Fibroblast of skin of back (primary cell): ENCODE measurements at places on chromosomes 16 and 17.

DNA sequence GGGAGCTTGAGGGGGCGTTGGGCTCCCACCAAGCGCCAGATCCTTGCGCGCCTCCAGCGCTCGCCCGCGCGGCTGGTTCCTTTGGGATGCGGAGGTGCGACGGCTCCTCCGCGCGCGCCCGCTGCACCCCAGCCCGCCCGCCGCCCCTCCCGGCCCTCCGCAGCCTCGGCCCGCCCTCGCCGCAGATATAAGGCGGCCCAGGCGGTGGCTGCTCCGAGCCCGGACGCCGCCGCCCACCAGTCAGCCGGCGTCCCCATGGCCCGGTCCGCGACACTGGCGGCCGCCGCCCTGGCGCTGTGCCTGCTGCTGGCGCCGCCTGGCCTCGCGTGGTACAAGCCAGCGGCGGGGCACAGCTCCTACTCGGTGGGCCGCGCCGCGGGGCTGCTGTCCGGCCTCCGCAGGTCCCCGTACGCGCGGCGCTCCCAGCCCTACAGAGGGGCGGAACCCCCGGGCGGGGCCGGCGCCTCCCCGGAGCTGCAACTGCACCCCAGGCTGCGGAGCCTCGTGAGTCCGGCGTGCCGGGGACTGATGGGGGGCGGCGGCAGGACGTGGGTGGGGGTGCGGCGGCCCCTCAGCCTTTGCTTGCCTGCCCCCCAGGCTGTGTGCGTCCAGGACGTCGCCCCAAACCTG lies at the start of gene NPB:
Gene NPB, plus strand, starts transcription at position 216 of the 630 bp plus-strand sequence. Its CDS starts 40 bp downstream, at position 256.
- no peak for DNase-seq

- no peak for DNase-seq
Measured at GRCh38 chr17:37276475-37276874, 99.3 kb upstream of the C17orf78 start.

- DNase-seq = peak; percentile 12
Measured at GRCh38 chr17:27762527-27763305, 37.6 kb downstream of the NOS2 start.

- DNase-seq = no peak
Measured at GRCh38 chr16:72841506-72841905, 206.4 kb downstream of the ZFHX3 start.

GRCh38 chr16:58021661-58022551 lies 3.6 kb upstream of the MMP15 start:
- peak; percentile 61 for DNase-seq

GRCh38 chr16:10001258-10001775 lies 180.9 kb downstream of the GRIN2A start:
- no peak for DNase-seq

GRCh38 chr16:81588326-81589081 lies 143.9 kb downstream of the CMIP start:
- DNase-seq = no peak

DNA sequence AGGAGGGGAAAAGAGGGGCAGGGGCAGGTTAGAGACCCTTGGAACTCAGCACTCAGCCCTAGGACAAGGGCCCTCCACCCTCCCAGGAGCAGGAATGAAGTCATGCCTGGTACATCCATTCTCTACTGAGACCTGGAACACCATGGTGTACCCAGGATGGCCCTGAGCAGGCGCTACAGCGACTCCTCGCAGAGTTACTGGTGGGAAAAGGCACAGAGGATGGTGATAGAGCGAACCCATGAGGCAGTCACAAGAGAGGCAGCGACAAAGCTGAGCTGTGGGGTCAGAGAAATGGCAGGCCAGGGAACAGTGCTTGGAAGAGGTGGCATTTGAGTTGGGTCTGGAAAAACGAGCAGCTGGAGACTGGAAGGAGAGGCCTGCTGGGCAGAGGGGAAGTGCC lies 37.5 kb downstream of the SRCIN1 start:
- DNase-seq = no peak

- no peak for DNase-seq
Measured at GRCh38 chr17:39011907-39012468, 44.8 kb upstream of the FBXO47 start.

DNA sequence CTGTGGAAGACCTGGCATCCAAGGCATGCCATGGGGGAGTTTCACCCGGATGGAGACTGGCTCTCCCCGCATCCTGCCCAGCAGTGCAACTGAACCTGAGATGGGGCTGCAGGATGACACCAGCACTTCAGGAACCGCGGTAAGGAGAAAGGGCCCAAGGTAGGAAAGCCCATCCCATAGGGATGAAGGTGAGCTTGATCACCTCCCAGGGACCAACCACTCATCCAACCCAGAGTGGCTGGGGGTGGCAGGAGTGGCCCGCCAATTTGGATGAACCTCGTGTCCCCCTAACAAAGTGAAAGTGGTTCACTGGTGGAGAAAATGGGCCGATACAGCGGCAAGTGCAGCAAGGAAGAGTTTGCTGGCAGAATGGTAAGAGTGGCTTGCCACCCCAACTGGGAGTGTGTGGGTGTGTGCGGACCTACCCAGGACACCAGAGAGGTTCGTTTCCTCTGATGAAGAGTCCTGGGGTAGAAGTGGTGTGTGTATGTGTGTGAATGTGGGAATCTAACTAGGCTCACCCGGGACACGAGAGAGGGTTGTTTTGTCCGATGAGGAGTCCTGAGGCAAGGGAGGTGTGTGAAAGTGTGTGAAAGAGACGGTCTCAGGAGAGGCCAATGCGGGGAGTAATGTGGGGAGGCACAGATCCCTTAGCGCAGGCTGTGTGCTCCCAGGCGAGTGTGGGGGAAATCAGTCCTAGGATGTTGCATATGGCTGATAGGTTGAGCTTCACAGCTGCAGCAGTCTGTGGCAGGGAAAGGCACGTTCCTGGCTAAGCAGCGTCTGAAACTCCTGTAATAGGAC lies 22.6 kb downstream of the ACSM1 start:
- no peak for DNase-seq

DNA sequence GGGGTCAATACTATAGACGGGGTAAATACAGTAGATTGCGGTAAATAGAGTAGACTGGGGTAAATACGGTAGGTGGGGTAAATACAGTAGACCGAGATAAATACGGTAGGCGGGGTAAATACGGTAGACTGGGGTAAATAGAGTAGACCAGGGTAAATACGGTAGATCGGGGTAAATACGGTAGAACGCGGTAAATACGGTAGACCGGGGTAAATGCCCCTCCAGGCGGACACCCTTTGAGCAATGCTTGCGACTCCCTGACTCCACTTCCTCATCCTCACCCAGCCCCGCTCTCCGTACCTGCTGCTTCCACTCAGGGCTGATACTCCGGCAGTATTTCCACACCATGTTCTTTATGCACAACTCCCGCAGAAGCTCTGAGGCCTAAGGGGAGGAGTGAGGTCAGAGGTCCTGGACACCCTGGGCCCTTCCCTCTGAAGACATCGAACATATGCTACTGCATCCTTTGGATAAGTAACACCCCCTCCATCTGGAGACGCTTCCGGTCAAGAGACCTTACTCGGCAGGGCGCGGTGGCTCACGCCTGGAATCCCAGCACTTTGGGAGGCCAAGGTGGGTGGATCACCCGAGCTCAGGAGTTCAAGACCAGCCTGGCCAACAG lies 13.3 kb upstream of the CRK start:
- peak; percentile 40 for DNase-seq

DNA sequence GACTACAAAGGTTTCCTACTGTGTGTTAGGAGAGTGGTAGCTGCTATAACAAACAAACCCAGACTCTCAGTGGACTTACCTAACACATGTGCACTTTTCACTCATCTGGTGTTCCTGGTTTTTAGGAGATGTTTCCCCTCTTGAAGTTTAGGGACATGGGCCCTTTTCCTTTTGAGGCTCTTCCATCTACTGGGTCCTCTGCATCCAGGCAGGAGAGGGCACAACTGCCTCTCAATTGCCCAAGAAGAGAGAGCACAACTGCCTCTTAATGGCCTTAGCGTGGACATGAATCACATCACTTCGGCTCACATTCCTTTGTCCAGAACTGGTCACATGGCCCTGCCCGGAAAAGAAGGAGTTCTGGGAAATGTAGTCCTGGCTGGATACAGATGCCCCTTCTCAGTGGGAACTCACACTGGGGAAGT lies 9.8 kb upstream of the TNRC6C start:
- DNase-seq = peak; percentile 64

DNA sequence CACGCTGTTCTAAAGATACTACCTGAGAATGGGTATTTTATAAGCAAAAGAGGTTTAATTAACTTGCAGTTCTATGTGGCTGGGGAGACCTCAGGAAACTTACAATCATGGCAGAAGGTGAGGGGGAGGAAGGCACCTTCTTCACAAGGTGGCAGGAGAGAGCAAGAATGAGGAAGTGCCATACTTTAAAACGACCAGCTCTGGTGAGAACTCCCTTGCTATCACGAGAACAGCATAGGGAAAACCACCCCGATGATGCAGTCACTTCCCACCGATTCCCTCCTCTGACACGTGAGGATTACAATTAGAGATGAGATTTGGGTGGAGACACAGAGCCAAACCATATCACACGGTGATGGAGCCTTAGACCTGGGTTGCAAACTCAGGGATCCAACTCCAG lies 317.5 kb upstream of the EEF2KMT start:
- DNase-seq = no peak

DNA sequence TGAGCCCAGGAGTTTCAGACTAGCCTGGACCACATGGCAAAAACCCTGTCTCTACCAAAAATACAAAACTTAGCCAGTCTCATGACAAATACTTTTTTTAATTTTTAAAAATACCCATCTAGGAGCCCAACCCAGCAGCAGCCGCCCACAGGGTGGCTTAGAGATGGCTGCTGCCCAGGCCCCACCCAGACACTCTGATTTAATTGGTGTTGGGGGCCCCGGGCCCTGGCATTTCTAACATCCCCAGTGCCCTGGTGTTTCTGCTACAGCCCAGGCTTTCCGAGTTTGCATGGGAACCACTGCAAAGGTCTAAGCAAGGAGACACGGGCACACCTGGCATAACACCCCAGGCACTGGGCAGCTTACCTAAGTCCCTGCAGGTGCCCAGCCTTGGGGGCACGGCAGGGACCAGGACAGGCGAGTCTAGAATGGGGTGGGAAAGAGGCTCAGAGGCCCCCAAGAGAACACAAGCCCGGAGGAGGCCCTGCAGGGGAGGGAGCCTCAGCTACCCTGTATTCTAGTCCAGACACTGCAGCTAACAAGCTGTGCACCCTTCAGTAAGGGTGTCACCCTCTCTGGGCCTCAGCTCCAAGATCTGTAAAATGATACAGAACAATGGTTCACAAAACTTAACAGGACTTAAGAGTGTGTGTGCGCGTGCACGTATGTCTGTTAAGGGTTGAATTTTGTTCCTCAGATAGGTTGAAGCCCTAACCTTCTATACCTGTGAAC lies 48.8 kb downstream of the RMI2 start:
- no peak for DNase-seq

DNA sequence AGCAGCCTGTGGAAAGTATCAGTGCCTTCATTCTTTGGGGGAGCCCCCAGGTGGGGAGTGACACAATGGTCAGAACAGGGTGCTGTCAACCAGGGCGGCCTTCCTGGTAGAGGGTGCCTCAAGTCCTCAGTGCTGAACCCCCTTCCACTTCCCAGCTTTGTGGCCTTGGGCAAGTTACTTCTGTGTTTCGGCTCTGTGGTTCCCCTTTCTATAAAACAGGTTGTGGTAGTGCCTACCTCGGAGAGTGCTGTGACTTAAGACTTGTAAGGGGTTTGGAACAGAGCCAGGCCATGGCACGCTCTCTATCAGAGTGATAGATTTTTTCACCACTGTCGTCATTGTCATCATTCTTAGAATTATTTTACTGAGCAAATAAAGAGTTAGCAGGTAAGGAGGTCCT lies 141.1 kb downstream of the CCDC182 start:
- no peak for DNase-seq

DNA sequence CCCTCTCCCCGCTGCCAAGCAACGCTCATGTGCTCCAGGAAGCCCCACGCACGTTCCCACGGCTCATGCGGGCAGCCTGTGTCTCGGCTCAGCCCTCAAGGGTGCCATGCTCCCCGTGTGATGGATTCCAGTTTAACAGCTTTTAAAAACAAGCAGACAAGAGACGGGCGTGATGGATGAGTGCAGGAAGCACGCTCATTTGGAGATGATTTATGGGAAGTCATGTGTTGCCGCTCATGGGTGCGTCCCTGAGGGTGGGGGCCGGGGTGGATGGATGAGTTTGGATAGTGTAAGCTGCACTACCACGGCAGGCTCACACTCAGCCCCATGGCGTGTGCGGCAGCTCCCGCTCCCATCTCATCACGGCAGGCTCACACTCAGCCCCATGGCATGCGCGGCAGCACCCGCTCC lies 132.8 kb downstream of the RBFOX3 start:
- DNase-seq = peak; percentile 42

- no peak for DNase-seq
Measured at GRCh38 chr17:10435096-10435495, 13.3 kb upstream of the MYH8 start.

- DNase-seq = no peak
Measured at GRCh38 chr17:36846410-36847292, 90.6 kb upstream of the LHX1 start.

DNA sequence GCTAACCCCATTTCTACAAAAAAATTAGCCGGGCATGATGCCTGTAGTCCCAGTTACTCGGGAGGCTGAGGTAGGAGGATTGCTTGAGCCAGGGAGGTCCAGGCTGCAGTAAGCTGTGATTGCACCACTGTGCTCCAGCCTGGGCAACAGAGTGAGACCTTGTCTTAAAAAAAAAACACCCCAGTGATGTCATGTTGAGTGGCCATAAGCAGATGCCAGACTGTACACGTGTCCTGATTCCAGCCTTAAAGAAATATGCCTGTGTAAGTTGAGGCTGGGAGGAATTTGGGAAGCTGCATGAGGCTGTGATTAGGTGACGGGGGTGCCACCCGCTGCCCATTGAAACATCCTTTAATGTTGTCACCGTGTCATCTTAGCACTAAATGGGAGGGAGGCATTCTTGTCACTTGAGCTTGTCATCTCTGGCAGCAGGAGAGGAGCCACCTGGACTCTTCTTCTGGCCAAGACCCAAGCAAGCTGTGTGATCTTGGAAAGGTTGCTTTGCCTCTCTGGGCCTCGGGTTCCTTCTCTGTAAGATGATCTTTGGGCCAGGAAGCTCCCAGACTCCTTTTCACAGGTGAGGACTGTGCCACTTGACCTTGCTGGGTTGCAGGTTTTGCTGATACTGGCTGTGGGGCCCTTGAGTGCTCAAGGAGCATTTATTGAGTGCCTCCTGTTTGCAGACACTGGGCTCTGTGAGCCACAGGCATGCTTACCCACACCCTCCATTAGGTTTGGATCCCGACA lies 98.3 kb upstream of the CIBAR2 start:
- peak; percentile 97 for DNase-seq

DNA sequence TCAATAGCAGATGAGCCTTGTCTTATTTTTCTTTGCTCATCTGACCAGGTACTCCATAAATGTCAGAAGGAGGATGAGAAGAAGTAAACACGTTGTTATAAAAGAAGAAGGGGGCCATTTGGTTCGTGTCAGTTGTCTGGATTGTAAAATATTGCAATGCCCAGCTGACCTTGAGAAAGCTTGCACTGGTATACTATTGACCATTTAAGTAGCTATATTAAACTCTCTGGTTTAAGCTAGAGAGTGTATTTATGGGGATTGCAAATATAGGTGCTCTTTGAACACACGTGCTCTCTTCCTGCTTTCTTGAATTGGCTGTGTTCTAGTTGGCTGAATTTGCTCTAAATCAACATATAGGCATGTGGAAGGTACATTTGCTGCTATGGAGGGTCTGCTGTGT lies 26.1 kb upstream of the CMTR2 start:
- no peak for DNase-seq
